ENCODE measurements at places on chromosomes 2 and 18. TPM values are rescaled to one million over a fixed set of nuclear protein-coding genes. Genes with fewer than 3 reads are reported as not detected.

The FAM124B gene
- 0.22 TPM for total RNA-seq

The PFN4 gene
- 0.62 TPM for total RNA-seq

The MYO3B gene
- under 0.01 TPM for total RNA-seq

The CHST9 gene
- not detected for total RNA-seq

The LOXHD1 gene
- not detected for total RNA-seq

The CHN1 gene
- total RNA-seq, result 5.4 TPM

The SLC5A7 gene
- total RNA-seq, result not detected

The RGPD8 gene
- total RNA-seq, result 9.5 TPM

The FAM168B gene
- 130 TPM for total RNA-seq

The SLC14A1 gene
- 13.3 TPM for total RNA-seq

The TRABD2A gene
- total RNA-seq, result 2.5 TPM

The CTLA4 gene
- not detected for total RNA-seq

The PRLH gene
- not detected for total RNA-seq

The SCN7A gene
- total RNA-seq, result 0.12 TPM

The DQX1 gene
- total RNA-seq, result 0.11 TPM

The FABP1 gene
- total RNA-seq, result not detected

The COX7A2L gene
- 308 TPM for total RNA-seq

The FAM237A gene
- not detected for total RNA-seq

The TMEM163 gene
- not detected for total RNA-seq

The LDLRAD4 gene
- 0.22 TPM for total RNA-seq

The SULT1C4 gene
- total RNA-seq, result not detected

The CD28 gene
- total RNA-seq, result not detected

The STON1 gene
- 8.2 TPM for total RNA-seq

The ALPI gene
- total RNA-seq, result not detected

The GPR39 gene
- 3.1 TPM for total RNA-seq

The TMEM131 gene
- total RNA-seq, result 42.0 TPM

The CDH19 gene
- under 0.01 TPM for total RNA-seq

The FZD7 gene
- 33.4 TPM for total RNA-seq

The AP1S3 gene
- total RNA-seq, result 10.2 TPM

The RNF152 gene
- 15.4 TPM for total RNA-seq

The KCTD1 gene
- 11.2 TPM for total RNA-seq

The KIF1A gene
- not detected for total RNA-seq

The CPO gene
- 0.12 TPM for total RNA-seq

The EN1 gene
- under 0.01 TPM for total RNA-seq

The TMEM150A gene
- 3.1 TPM for total RNA-seq

The NXPH2 gene
- not detected for total RNA-seq

The CERKL gene
- under 0.01 TPM for total RNA-seq

The CYTIP gene
- not detected for total RNA-seq

The GALNT3 gene
- total RNA-seq, result 0.87 TPM

The ITGB6 gene
- total RNA-seq, result not detected

The CMPK2 gene
- total RNA-seq, result 15.4 TPM

The SLC35F6 gene
- total RNA-seq, result 36.1 TPM

The TMEM169 gene
- 0.66 TPM for total RNA-seq

Measured in uterine smooth muscle cell (primary cell).